ENCODE measurements at places on chromosomes 4 and X.

GRCh38 chr4:95129821-95130311 is 372.1 kb downstream of the BMPR1B start:
- DNase-seq, result no peak

DNA sequence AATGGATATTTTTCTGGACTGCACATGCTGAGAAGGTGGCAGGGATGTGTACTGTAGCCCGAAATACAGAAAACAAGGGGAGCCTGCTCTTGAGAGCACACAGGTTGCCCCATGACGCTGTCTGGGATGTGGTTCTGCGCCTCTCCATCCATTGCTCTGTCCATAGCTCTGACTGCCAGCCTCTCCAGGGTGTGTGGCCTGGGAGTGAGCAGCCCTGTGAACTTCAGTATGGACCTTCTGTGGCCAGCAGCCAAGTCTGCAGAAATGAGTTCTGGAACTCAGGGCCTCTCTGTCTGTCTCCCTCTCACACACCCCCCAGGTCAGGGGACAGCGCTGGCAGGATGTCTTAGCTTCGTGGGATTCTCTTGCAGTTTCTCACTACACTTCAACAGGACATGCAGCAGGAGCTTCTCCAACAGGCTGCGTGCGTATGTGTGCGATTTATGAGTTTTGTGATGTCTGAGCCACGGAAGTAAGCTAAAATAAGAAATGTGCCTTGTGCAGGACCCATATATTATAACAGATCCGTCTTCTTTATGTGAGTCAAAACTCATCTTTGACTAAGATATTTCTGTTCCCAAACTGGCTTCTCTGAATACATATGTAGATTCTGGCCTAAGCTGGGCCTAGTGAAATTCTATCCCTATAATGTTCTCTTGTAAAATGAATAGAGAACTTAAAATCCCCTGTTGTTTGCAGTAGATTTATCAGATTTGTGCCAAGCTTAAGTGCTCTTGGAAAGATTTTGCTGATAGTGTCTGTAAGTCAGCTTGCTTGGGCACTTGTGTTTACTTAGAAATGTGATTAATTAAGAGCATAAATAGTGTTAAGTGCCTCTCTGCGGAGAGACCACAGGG is 40.0 kb downstream of the PROM1 start:
- DNase-seq, result no peak

GRCh38 chr4:143486314-143486713 is 27.2 kb upstream of the SMARCA5 start:
- no peak for DNase-seq

GRCh38 chr4:159062381-159062780 is 40.5 kb upstream of the RAPGEF2 start:
- no peak for DNase-seq

GRCh38 chr4:38055566-38055965 is 95.4 kb downstream of the PTTG2 start:
- DNase-seq, result no peak

DNA sequence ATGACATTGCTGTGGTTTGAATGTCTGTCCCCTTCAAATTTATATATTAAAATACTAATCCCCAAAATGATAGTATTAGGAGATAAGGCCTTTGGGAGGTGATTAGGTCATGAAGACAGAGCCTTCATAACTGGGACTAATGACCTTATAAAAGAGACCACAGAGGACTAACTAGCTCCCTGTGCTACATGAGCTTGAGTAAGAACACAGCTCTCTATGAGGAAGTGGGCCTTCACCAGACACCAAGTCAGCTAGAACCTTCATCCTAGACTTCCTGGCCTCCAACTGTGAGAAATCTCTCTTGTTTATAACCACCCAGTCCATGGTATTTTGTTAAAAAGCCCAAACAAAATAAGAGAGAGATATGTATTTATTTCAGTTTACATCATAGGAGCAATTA is 242.2 kb upstream of the CTSO start:
- DNase-seq, result no peak

GRCh38 chrX:32141841-32142240 is 1069.5 kb downstream of the DMD start:
- DNase-seq, result no peak

GRCh38 chr4:161791796-161792556 is 371.8 kb downstream of the FSTL5 start:
- no peak for DNase-seq

- DNase-seq, result no peak
These were observed 18.5 kb downstream of the HERC3 start for GRCh38 chr4:88610771-88611170.

DNA sequence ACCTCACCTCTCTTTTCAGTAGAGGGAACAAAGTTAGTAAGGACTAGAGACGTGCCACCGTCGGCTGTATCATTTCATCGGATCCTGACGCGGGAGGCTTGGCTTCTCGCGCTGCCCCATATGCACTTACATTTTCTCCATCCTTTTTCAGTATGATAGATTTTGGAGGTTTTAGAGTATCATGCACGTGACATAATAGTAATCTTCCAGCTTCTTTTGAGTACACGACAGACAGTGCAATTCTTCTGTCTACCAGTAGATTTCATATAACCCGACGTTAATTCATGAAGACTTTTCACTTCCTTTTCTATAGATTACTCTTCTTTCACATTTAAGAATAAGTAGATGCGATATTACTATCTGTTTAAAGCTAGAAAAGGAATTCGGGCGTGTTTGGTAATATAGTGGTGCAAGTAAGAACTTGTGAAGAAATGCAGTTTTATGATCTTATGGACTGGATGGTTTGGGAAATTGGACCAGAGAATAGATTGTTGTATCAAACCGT is 1.0 kb downstream of the CDS1 start:
- peak; percentile 3 for DNase-seq

DNA sequence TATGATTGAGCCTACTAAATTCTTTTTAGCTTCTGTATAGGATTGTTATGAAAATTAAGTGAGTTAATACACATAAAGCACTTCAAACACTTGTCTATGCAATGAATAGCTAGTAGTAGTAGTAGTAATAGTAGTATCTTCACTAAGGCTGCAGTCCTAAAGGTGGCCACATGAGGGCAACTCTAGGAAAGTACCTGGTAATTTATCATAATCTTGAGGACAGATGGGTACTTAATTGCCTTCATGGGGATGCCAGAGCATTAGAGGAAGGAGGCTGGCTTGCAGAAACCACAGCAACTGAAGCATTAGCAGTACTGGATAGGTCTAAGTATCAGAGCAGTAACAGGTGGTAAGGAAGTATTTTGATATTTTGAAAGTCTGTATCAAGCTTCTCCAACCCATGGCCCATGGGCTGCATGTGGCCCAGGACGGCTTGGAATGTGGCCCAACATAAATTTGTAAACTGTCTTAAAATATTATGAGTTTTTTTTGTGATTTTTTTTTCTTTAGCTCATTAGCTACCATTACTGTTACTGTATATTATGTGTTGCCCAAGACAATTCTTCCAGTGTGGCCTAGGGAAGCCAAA is 17.3 kb downstream of the NIPAL1 start:
- DNase-seq, result peak; percentile 69

GRCh38 chrX:11336201-11336600 is 43.0 kb downstream of the AMELX start:
- DNase-seq, result no peak

GRCh38 chrX:42538405-42538804 is 239.6 kb downstream of the PPP1R2C start:
- DNase-seq, result no peak

DNA sequence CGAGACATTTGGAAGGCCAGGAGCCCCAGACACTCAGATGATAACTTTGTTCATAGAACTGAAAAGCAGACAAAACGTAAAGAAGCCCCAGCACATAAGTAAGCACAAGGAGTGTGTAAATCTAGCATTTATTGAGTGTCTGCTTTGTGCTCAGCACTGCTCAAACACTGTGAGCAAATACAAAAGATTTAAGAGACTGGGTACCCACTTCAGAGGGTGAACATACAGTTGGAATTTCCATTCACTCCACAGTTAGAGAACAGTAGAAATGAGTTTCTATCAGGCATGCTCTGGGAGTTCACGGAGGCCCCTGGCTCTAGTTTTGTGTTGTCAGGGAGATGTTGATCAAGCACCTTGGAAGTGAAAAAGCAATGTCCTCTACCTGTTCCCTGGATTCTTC is 39.8 kb downstream of the ACE2 start:
- DNase-seq, result no peak

DNA sequence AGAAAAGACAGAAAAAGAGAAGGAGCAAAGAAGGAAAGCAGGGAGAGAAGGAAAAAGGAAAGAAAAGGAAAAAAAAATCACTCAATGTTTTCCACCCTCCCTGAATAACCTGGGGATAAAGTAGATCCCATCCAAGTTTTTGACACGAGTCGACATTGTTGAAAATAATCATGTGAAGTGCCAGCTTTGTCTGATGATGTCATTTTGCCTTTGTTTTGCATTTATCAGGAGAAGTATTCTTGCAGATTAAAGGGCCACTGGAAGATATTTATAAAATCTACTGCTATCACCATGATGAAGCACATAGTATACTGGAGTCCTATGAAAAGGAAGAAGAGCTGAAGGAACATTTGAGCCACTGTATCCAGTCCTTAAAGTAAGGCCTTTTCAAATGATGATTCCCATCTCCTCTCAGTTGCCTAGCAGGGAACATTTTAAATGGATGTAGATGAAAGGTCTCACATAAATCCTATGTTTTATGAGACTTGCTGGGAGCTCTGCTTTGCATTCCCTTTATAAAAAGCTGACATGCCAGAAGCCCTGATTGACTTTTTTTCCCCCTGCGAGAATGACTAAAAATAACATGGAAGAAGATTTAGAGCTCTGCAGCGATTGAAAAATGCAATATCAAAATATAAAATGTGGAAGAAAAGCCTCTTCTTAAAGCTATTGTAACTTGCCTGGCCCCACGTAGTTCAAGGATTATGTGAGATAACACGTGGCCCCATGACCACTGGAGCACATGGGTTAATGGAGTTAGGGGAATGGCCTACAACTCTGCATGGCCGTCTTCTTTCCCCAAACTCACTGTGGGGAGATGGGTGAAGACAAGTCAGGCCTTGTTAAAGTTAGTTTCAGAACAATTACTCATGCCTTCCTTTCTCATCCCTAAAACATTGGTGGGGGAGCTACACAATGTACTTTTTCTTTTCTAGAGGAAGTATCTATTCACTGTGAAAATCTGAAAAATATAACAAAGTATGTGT is 77.5 kb downstream of the INTS12 start:
- no peak for DNase-seq

DNA sequence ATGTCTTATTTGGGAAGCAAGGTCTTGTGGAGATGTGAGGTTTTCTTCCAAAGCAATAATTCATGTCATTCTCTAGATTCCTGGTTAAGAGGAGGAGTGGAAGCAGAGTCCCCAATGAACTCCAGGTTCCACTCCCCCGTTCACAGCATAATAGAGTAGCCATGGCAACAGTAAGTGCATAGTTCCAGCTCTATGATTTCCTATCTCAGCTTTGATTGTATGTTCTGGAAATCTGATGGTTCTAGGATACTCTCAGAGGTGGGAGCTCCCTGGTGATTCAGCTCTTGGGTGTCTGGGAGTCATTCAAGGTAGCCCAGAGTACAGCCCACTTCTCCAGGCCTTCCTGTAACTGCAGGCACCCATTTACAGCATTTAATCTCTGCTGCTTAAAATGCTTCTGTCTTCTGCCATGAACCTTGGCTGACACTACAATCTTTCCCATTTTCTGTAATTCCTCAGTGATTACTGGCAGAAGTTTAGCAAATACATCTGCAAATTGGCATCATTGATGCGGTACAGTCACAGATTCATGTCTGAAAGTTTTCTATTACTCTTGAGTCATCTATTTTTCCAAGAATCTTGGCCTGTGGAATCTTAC is 242.0 kb downstream of the MAPK10 start:
- DNase-seq, result no peak
